Stimulated activated memory B cell treated with anti-CD40 and anti-IgM and Interleukin-4, amounts not matched to agents 10 μg/mL and 1 μg/mL and 100 μg/mL, for 72 hours (primary cell): ENCODE measurements at places on chromosomes 11 and 22.

DNA sequence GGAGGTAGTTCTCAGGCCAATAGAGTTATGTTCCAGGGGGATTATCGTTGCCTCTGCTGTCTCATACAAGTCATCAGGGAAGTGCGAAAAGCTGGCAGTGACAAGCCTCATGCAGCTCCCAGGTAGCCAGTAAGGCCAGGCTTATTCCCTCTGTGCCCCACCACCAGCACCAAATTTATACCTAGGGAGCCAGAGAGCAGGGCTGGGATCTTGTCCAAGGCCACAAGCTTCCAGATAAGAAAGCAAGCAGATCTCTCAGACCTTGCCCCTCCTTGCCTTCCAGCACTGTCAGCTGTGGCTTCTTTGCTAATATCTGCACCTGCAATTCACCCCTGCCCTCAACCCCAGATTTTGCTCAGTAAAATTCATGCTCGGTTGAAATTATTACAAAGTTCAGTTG is 206.3 kb upstream of the FAT3 start:
- no peak for ATAC-seq

- ATAC-seq, result peak; percentile 78
Measured at GRCh38 chr11:17528181-17528691, 16.0 kb downstream of the USH1C start.

DNA sequence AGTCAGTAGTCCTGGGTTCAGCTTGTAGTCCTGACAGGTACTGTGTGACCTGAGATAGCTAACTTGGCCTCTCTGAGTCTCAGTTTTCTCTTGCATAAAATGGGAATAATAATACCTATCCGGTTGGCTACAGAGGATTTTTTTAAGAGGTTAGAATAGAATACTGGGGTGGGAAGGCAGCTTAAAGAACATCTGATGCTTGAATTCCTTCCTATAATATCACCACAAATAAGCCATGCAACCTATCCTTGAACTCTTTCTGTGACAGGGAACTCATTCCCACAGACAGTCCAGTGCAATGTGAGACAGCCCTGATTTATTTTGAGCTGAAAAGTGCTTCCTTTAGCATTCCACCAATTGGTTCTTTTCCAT is 110.1 kb downstream of the CCDC81 start:
- ATAC-seq, result no peak

- no peak for ATAC-seq
Measured at GRCh38 chr11:76605338-76606074, 65.0 kb downstream of the LRRC32 start.

DNA sequence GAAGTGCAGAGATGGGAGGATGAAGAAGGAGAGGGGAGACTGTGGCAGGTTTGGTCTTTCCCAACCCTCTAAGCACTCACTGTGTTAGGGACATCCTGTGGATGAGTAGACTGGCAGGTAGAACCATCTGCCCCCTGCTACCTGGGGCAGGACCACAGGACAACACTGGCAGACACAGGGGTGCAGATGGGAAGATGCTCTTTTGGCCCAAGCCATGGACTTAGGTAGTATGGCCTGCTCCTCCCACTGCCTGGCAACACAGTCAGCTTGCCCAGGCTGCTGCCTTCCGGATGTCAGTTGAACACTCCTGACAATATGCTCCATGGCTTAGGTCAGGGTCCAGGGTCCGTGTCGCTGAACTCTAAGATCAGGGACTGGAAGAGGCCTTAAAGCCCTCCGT is 140.7 kb upstream of the NAV2 start:
- no peak for ATAC-seq

DNA sequence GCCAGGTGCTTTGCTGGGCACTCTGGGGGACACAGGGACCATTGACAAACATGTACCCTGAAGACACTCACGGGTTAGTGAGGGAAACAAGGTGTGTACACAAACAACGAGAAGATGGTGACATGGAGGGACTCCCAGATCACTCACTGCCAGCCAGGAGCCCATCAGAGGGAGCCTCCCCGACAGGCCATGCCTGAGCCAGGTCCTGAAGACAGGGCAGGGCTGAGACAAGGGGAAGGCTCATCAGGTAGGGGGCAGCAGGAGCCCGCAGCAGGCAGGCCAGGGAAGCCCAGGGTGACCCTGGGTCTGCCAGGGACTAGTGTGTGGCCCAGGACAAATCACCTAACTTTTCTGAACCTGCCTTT is 127.9 kb downstream of the BUD13 start:
- no peak for ATAC-seq

DNA sequence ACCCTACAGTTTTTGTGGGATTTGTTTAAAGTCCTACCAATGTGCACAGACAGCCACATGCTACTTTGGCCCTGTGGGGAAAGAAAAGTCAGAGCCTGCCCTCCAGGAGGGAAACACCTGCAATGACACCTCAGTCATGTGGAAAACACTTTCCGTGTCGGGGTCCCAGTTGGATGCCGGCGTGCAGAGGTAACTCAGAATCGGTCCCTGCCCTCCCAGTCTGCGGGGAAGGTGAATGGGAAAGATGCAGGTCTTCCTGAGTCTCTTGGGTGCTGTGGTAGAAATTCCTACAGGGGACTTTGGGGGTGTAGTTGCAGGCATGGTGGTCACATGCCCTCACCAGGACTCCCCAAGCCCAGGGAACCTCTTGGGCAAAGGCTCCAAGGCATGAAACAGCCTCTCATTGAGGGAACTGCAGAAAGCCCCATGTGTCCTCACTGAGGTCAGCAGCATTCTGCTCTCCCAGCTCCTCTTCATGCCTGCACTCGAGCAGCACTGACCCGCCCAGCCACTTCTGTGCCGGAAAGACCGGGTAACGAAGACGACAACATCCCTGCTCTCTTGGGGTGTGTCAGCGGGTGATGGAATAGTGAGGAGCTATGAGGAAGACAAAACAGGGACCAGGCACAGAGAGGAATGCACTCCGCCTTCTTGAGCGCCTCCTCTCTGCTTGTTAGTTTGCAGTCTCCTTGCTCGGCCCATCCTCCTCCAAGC is 4.7 kb downstream of the RIBC2 start:
- ATAC-seq, result no peak

DNA sequence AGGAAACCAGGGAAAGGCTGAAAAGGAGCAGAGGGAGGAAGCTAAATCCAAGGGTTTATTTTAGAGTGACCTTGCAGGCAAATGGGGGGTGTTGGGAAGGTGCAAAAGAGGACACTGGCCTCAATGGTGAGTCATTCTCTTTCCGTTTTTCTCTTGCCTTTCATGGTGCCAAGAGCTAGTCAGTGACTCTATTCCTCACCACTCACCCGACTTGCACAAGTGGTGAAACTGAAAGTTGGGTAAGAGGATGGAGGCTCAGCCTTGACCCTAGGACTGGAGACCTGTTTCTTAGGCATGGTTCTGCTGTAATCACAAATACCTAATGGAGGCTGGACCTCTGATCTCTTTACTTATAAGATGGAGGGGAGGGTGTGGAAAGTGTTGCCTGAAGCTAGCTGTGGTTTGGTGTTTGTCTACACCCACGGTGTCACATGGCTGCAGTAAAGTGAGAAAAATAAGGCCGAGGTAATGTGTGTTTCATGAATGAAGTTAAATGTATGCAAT is 67.3 kb upstream of the CREB3L1 start:
- ATAC-seq, result peak; percentile 41

- no peak for ATAC-seq
Measured at GRCh38 chr22:39851606-39852315, 41.8 kb downstream of the ENTHD1 start.

GRCh38 chr22:32998373-32998772 is 59.8 kb downstream of the SYN3 start:
- ATAC-seq, result no peak

GRCh38 chr11:91791171-91791468 is 433.5 kb upstream of the FAT3 start:
- no peak for ATAC-seq

DNA sequence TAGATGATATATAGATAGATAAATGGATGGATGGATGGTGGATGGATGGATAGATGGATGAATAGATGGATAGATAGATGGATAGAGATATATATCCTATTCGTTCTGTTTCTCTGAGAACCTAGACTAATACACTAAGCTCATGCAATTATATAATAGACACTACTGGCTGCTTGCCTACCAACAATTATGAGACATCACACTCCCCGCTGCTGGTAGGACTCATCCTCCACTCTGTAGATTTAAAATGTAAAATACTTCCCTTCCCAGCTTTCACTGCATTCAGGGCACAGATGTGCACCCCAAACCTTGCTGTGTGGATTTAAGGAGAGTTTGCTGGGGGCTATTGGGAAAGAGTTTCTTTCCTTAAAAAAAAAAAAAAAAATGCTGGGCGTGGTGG is 28.3 kb upstream of the RCN1 start:
- no peak for ATAC-seq

- ATAC-seq, result no peak
Measured at GRCh38 chr11:115297330-115297729, 206.9 kb downstream of the CADM1 start.

GRCh38 chr22:49010901-49011300 is 816.8 kb downstream of the BRD1 start:
- no peak for ATAC-seq

DNA sequence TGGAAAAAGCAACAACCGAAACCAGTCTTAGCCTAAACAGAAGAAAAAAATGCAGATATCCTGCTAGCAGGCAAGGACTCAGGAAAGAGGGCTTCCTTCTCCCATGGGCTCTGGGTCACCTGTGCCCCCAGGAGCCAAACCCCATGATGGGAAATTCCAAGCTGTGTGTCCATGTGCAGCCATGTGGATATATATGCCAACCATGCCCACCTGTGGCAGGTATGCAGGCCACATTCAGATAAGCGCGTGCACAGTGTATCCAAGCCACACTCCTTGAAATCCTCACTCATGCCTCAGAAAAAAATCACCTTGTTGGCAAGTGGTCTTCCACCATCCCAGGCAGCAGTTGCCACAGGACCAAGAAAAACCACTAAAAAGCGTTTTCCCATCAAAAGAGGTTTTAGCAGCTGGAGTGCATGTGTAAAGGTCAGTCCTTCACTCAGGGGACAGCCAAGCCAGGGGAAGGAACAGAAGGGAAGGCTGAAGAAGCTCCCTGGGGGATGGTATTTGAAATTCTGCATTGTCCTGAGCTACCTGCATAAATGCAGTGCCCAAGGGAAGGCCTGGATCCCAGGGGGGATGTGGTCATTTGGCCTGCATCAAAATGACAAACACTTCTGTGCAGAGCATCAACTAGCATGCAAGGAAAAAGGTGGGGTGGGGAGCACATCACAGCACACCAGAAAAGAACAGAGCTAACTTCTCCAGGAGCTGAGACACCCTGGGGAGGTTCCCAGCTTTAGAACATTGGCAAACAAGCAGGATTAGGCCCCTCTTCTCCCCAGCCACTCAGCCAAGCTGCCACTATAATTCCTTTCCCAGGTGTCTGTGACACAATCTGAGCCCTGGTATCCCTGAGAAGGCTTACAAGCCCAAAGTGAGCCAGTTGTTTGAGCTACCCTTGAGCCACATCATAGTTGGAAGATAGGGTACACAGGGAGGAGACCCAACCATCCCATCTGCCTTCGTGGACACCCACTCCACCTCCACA is 76.2 kb downstream of the GALNT18 start:
- no peak for ATAC-seq

DNA sequence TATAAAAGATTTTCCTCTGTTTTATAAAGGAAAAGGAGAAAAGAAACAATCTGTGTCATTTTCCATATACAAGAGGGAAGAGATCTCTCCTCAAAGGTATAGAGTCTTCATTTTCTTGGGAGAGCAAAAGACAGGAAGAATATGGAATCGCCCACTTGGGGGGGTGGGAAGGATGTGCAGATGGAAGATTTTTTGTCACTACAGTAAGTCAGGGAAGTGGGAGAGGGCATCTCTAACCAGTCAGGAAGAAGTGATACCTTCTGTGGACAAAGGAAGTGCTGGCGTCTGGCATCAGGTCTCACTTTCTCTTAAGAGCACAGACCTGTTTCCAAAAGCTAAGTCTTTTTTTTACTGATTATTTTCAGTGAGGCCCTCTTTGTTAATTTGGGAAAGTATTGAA is 1.4 kb downstream of the PRR14L start:
- ATAC-seq, result no peak

DNA sequence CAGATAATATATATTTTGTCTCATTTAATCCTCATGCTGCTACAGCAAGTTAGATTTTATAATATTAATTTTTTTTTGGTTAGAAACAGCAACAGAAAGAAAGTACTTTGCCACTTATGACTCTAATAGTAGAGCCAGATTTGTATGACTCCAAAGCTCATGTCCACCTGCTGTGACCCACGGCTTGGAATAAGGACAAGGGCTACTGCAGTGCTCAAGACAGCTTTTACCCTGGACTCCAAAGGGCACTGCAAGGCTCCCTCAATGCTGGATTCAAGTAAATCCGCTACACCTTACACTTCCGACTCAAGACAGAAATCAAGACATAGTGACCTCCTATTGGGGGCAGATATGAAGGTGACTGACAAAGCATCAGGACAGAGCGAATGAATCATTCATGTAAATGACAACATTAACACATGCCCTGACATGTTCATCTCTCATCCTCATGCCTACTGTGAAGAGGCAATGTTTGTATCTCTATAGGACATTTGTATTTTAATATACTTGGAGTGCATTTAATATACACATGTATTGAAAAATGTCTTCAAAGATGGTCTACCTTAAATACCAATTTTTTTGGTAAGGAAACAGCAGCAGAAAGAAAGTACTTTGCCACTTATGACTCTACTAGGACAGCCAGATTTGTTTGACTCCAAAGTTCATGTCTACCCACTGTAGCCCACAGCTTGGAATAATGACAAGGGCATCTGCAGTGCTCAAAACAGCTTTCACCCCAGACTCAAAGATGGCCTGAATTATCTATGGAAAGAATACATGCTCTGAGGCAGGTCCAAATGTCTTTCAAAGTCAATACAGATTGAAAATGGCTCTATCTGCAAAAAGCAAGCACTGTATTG is 375.6 kb upstream of the CCDC90B start:
- ATAC-seq, result no peak

GRCh38 chr22:38657045-38657909 is 839 bp downstream of the CBY1 start:
- no peak for ATAC-seq

- ATAC-seq, result peak; percentile 88
Measured at GRCh38 chr11:61446211-61446651, 16.3 kb downstream of the SDHAF2 start.

DNA sequence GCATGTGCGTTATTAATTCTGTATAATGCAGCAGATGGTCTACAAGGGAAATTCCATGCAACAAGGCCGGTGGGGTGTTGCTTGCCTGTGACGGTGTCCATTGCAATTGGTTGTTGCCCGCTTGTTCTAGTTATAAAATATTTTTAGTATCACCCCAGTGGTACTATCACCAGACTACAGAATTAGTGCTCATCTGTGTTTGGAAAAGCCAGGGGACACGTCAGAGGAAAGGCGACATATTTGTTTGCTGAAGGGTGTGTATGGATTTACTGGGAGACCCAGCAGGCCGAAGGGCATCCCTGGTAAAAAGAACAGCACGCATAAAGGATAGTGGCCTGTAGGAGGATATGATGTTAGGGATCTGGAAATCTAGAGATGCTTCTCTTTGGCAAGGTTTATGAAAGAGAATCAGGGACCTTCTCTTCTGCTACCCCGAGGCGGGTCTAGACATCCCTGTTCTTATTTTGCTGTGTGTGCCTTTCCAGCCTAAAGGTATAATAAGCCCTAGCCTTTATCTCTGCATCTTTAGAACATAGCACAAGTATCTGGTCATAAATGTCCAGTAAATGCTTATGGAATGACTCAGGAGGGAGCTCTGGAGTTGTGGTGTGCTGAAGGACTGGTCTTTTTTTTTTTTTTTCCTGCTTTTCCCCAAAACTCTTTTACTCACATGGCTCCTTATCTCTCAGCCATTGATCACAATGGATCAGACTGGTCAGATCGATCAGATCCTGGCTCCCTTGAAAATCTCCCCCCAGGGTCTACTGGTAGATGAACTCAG is 90.9 kb downstream of the LDLRAD3 start:
- no peak for ATAC-seq
